ENCODE measurements at places on chromosomes 13 and 19.

- DNase-seq, result no peak
These were observed 618 bp downstream of the HAUS8 start for GRCh38 chr19:17074634-17075034.

DNA sequence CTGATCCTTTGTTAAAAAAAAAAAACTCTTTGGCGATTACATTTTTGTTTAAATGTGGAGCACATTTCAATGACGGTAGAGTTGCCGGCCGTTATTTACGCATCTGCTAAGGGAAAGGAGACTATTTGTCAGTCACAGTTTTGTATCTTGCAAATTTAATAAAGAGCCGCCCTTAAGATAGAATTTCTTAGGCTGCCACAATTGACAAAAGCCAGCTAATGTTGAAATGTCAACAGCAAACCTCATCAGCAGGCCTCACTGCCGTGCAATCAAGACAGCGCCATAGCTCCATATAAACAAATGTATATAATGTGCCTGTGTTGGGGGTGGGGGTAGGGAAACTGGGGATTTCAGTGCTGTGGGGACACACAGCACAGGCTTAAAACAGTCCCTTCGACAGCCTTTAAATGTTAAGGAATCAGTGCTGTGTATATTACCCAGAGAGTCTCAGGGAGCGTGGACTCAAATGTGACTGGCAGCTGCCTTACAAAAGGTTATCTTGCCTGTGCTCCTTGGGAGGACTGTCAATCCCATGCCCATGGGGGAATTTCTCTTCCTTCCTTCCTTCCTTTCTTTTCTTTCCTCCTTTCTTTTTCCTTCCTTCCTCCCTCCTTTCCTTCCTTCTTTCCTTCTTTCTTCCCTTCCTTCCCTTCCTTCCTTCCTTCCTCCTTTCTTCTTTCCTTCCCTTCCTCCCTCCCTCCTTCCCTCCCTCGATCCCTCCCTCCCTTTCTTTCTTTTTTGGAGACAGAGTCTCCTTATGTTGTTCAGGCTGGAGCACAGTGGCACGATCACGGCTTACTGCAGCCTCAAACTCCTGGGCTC lies 108.0 kb downstream of the URI1 start:
- no peak for DNase-seq

DNA sequence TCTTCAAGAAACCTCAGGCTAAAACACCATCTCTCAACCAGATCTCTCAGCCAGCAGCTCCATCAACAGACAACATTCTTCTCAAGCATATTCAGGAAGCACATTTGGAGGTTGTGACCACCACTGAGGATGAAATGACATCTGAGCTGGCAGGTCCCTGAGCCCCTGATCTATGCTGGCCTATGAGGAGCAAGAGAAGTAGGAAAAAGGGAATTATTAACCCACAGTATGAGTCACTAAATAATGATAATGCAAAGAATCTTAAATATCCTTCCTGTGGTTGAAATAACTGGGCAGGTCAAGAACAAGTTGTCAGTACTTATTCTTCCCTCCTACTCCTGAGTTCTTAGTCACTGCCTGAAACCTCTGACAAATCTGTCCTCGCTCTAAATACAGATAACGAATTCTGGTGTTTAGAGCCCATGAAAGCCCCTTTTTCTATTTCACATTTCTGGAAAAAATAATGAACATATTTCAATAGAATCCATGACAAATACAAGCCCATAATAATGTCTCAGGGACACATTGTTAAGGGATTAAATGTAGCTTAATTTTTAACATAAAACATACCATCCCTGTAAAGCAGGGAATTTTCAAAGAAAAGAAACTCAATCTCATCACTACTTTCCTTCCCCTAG lies 225.8 kb upstream of the IRS2 start:
- DNase-seq, result no peak

DNA sequence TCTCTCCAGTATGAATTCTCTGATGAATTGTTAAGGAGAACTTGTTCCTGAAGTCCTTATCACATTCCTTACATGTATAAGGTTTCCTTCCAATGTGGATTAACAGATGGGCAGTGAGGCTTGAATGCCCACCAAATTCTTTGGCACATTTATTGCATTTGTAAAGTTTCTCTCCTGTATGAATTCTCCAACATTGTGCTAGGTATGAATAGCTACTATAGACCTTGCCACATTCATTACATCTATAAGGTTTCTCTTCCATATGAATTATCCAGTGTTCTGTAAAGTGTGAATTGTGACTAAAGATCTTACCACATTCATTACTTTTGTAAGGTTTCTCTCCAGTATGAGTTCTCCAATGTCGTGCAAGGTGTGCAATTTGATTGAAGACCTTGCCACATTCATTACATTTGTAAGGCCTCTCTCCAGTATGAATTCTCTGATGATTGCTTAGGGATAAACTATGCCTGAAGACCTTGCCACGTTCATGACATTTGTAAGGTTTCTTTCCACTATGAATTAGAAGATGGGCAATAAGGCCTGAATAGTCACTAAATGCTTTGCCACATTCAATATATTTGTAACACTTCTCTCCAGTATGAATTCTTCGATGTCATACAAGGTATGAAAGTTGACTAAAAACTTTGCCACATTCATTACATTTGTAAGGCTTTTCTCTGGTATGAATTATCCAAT lies 20.4 kb downstream of the ZNF578 start:
- no peak for DNase-seq

- DNase-seq, result no peak
These were observed 47.4 kb downstream of the EFNB2 start for GRCh38 chr13:106488076-106488475.

GRCh38 chr19:46629546-46630025 lies 4.7 kb upstream of the PTGIR start:
- DNase-seq, result no peak

- no peak for DNase-seq
These were observed 2.2 kb downstream of the AKT2 start for GRCh38 chr19:40282920-40283319.

DNA sequence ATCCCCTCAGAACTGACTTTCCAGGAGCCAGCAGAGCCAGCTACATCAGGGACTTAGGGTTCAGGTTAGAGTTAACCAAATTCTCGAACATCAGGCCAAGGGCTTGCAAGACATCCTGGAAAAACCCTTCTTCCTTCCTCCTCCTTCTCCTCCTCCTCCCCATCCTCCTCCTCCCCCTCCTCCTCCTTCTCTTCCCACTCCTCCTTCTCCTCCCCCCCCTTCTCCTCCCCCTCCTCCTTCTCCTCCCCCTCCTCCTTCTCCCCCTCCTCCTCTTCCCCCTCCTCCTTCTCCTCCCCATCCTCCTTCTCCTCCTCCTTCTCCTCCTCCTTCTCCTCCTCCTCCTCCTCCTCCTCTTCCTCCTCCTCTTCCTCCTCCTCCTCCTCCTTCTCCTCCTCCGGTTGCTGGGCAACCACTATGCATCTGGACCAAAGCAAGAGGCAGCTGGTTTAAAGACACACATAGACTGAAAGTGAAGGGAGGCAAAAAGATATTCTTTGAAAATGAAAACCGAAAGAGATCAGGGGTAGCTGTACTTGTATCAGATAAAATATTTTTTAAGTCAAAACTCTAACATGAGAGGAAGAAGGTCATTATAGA lies 5.9 kb upstream of the CCL25 start:
- no peak for DNase-seq

DNA sequence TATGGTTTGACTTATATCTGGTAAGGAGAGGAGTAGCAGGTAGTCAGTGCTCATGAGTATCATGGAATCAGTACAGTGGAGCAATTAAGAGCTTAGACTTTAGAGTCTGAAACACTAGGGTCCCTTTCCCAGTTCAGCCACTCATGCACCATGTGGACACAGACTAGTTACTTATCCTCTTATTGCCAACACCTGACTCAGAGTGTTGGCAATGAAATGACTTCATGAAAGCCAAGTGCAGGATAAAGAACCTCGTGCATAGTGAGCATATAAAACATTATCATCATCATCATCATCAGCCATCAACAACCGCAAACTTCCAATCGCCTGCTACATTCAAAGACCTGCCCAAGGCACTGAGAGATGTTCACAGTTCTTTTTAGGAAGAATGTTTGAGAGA lies 164.2 kb downstream of the FOXO1 start:
- no peak for DNase-seq

GRCh38 chr13:20192836-20193161 lies at the start of gene GJB2:
GJB2 (minus strand) TSS chr13:20192938; CDS start chr13:20189581, 3,357 bp downstream.
- DNase-seq, result no peak
